ENCODE measurements at places on chromosomes 4 and X. TPM values are rescaled to one million over a fixed set of nuclear protein-coding genes. Genes with fewer than 3 reads are reported as not detected.
A peak's percentile ranks its signal among the peaks of the same experiment; 100 is the strongest.

CLDN22 gene
- not detected for total RNA-seq

COL25A1 gene
- total RNA-seq, result 5.6 TPM

MAOB gene
- total RNA-seq, result 1.0 TPM

GRCh38 chr4:152937336-152938236 is 1.5 kb downstream of the FHDC1 start:
- H3K4me3 ChIP-seq, result peak overlapping the region; percentile 94
- H3K36me3 ChIP-seq, result no peaks in the 10 kb centered on the region
- H3K27ac ChIP-seq, result no peak overlapping the region
- peak; percentile 43 for DNase-seq
- H3K27me3 ChIP-seq, result peaks cover 25% of the 10 kb centered on the region

Data from GM23338 (cell line).